NCI-H1092 treated with DMSO at 0.1 percent for 48 hours (cell line): ENCODE measurements at places on chromosomes 2 and 18.

DNA sequence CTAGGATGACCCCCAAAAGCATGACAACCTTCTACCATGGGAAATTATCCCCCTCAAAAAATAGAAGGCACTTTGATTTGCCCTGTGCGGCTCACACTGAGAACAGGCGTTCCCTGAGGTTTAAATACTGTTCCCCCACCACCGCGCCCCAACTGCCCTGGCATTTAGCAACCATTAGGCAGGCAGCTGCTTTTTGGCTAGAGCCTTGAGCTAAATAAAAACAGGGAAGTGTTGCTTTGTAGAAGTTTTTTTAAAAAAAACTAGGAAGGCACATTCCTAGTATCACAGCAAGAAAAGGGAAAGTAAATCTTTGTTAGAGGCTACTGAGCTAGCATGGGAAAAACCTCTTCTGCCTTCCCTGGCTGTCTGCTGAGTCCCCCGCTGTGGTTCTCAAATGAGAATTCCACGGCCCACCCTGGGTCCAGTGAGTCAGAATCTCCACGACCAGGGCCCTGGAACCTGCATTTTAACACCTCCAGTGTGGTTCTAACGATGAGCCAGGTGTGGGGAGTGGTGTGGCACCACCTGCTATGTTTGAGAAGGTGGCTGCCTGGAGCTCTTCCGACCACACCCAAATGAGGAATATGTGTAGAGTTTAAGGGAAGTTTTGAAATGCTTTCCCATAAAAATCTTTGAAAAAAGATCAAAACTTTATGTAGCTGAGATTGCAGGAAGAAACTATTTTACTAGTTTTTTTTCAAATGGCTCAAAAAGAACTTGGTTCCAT, 66.4 kb downstream of the VIT start:
- no peak for DNase-seq

DNA sequence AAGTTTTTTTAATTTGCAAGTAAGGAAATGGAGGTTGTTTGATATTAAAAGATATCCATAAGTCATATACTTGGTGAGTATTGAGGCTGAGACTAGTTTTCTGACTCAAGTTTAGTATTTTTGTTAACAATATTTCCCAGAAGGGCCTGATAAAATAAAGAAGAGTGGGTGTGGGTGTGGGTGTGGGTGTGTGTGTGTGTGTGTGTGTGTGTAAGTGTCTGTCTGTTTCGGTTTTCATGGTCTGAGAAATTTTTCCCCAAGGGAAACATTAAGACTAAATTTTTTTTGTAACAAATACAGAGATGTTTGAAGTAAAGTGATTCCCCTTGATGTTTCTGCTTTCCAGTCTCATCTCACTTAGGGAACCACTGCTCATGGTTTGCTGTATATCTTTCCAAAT, 36.5 kb downstream of the PPM1B start:
- DNase-seq, result no peak

DNA sequence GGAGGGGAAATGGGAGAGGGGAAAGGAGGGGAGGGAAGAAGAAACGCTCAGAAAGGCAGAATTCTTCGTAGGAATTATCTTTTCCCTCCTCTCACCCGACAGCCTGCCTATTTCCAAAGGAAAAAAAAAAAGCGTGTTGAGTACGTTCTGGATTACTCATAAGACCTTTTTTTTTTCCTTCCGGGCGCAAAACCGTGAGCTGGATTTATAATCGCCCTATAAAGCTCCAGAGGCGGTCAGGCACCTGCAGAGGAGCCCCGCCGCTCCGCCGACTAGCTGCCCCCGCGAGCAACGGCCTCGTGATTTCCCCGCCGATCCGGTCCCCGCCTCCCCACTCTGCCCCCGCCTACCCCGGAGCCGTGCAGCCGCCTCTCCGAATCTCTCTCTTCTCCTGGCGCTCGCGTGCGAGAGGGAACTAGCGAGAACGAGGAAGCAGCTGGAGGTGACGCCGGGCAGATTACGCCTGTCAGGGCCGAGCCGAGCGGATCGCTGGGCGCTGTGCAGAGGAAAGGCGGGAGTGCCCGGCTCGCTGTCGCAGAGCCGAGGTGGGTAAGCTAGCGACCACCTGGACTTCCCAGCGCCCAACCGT, at the start of gene GAD1:
TSS of gene GAD1 (plus strand) at position 384 of the 589 bp plus-strand sequence. CDS start 1,705 bp downstream, outside the sequence.
- DNase-seq, result peak; percentile 82

GRCh38 chr18:11831921-11832320, 19.3 kb upstream of the CHMP1B start:
- DNase-seq, result no peak

DNA sequence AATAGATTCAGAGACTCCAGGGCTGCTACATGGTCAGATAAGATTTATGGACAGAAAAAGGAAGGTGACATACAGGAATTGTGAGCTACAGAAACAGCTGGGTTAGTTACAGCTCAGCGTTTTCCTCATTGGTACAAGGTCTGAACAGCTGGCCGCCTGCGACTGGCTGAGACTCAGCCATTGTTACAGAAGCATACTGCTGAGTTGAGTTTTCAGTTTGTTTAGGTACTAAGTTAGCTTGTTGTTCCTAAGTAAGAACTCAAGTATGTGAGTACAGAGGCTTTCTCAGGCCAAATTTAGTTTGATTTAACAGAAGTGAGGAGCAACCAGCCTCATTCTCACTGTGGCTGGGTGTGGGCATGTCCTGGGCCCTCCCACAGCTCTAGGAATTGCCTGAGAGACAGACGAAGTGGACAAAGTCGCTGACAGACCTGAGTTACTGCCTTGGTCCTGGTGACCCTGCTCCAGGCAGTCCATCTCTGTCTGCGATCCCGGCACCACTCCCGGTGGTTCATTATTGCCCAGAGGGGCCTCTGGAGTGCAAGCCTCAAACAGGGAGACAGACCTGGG, 27.8 kb upstream of the RHOB start:
- DNase-seq, result no peak

GRCh38 chr18:29531746-29532145, 1354.8 kb upstream of the CDH2 start:
- no peak for DNase-seq

DNA sequence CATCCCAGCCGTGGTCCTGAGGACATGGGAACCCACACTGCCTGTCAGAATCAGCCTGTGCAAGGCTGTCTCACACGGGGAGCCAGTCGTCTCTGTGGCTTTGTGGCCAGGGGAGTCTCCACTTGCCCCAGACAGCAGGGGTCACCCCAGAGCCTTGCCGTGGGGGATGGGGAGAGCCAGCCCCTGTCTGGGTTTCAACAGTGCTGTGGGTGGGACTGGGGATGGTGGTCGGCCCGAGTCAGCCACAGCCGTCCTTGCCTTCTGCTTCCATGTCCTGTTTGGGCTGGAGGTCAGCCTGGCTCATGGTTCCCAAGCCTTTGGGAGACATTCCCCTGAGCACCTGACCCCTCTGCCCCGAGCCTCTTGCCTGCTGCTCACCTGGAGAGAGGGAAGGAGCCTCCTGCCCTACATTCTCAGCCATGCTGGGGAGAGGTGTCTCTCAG, 19.6 kb downstream of the GPR35 start:
- DNase-seq, result no peak

- peak; percentile 27 for DNase-seq
Observed at GRCh38 chr2:17083902-17084301, 418.3 kb upstream of the CYRIA start.

DNA sequence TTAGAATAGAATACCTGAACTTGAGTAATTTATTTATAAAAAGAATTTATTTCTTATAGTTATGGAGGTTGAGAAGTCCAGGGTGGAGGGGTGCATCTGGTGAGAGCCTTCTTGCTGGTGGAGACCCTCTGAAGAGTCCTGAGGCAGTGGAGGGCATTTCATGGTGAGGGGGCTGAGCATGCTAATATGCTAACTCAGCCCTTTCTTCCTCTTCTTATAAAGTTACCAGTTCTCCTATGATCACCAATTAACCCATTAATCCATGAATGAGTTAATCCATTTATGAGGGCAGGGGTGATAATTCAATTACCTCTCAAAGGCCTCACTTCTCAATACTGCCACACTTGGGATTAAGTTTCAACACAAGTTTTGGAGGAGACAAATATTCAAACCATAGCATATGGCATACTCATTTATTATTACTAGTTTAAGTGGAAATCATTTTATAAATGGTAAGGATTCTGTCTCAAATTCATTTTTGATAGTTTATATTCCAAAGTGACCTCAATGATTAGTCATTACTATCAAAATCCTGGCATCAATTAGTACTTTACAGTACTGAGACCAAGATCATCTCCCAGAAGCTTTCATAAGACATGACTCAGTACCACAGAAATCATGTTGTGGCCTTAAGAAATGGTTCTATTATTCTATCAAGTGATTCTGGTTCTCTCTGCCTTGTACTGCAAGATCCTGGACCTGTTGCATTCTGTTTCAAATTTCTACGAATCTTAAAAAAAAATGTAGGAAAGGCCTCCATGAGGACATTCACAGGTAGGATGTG, 5.5 kb downstream of the ZNF396 start:
- no peak for DNase-seq

- no peak for DNase-seq
Observed at GRCh38 chr2:120863146-120863545, 127.5 kb downstream of the GLI2 start.

DNA sequence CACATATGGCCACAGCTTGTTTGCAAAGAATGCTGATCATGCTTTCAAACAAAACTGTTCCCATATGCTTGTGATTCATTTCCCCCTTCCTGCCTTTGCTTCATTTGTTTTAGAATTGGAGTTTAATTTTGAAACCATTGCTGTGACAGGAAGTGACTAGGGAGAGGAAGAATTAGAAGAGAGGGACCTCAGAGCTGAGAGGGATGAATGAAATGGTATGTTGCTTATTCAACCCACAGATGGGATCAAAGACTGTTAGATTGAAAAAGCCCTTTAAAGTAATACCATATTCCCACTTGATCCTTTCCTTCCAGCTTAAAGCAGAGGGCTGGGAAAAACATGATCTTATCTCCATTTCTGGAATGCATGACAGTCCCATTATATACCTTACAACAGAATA, 106.2 kb upstream of the RNF152 start:
- DNase-seq, result no peak

DNA sequence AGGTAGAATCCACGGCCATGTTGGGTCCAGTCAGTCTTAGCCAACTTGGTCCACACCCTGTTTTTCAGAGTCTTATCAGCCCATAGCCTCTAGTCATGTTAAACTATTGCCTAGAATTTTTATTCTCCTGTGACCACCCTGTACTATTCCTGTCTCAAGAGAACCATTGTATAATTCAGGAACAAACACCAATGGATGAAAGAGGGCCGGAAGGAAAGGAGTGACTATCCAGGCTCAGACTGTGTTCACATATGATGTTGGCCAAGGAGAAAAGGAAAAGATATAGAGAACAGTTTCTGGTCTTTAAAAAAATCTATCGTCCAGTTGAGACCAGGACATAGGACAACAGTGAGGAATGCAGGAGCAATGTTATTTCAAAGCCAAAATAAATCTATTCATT, 82.9 kb upstream of the SETBP1 start:
- no peak for DNase-seq

GRCh38 chr2:85913884-85914881, 25.4 kb upstream of the ST3GAL5 start:
- no peak for DNase-seq

DNA sequence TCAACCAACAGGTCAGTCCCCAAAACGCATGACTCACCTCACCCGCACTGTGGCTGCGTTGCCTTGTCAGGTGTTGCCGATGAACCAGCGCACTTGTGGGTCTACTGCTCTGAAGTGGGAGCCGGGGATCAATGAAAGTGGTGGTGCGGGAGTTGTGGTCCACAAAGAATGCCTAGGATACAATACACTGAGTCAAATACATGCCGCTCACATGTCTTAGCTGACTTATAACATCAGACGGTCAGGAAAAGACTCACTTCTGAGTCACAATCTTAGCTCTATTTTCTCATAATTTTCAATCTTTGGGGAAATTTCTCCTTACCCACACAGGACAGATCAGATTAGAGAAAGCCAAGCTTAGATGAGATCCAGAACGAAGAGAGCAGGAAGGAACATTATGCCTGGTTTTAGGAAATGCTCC, 107.1 kb upstream of the STK17B start:
- DNase-seq, result no peak

- DNase-seq, result no peak
Observed at GRCh38 chr18:58207520-58208152, 163.6 kb downstream of the NEDD4L start.

DNA sequence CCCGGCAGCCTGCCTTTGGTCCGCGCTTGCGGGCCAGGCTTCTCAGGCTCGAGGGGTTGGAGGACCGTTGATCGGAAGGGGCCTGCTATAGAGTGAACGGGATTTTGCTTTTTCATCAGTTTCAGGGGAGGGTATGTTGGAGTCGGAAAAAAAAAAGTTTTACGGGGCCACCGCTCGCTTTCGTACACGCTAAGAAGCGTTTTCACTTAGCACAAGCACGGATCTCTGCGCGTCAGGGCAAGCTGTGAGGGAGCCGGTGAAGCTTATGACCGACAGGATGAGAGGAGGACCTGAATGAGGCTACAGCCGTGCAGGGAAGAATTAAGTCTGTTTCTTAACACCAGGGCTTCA, 443 bp downstream of the CPSF3 start:
- no peak for DNase-seq

DNA sequence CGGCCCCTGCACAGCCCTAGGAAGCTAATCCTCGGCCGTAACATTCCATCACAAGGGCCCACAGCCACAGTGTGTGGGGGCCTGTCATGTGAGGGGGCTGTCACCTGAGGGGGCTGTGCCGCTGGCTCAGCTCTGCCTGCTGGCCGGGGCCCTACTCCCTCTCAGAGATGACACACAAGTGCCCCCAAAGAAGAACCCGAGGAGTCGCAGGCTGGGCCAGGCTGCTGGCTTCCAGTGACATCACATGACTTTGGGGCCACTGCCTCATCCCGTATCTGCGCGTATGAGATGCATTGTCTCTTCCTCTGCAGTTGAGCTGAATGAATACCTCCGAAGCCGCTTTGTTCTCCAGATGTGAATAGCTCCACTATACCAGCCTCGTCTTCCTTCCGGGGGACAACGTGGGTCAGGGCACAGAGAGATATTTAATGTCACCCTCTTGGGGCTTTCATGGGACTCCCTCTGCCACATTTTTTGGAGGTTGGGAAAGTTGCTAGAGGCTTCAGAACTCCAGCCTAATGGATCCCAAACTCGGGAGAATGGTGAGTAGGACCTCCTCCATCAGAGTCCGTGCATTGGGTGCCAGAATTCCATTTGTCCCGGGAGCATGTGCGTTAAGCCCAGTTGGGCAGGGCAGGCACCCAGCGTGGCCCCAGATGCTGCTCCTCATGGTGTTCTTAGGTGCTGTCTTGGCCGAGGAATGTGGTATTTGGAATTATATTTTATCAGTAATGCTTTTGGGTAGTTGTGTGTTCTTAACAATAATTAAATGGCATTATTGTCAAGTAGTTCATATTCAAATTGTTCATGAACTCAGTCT, at the start of gene CNDP1:
TSS of gene CNDP1 (plus strand) at position 351 of the 820 bp plus-strand sequence. CDS start at position 519, 168 bp downstream.
- no peak for DNase-seq

- no peak for DNase-seq
Observed at GRCh38 chr18:6755107-6755506, 25.6 kb downstream of the ARHGAP28 start.

GRCh38 chr2:40360652-40361051, 91.2 kb downstream of the SLC8A1 start:
- no peak for DNase-seq

- no peak for DNase-seq
Observed at GRCh38 chr2:214244847-214245246, 166.0 kb upstream of the VWC2L start.

- no peak for DNase-seq
Observed at GRCh38 chr18:56770873-56771272, 119.7 kb downstream of the WDR7 start.
